ENCODE measurements at places on chromosomes 16 and 17. TPM values are rescaled to one million over a fixed set of nuclear protein-coding genes. Genes with fewer than 3 reads are reported as not detected.

The GNG13 gene
- total RNA-seq = not detected

DNA sequence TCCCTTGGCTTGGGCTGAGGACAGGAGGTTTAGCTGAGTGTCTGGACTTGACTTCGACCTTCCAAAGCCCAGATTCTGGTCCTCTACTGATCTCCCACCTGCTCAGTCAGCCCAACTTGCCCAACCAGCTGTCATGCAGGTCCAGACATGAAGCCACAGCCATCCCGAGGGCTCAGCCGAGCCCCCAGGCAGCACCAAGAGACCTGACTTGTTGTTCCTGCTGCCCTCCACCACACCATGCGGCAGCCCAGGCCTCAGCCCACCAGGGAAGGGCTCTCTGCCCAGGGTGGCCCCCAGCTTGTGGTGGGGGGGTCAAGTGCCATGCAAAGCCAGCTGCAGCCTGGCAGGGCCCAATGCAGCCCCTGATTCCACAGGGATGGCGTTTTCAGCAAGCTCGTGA, 17.2 kb upstream of the CACNG4 start:
- DNase-seq = no peak

GRCh38 chr16:57949013-57949412, 21.9 kb downstream of the CNGB1 start:
- no peak for DNase-seq

GRCh38 chr16:27485126-27485525, 64.6 kb downstream of the GTF3C1 start:
- no peak for DNase-seq

GRCh38 chr16:12147681-12148080, 171.1 kb downstream of the SNX29 start:
- DNase-seq = peak; percentile 51

The NACA2 gene
- total RNA-seq = 0.19 TPM

Data from thymus (tissue), 14 donors.